ENCODE measurements at places on chromosomes 5 and 9. TPM values are rescaled to one million over a fixed set of nuclear protein-coding genes. Genes with fewer than 3 reads are reported as not detected.

- DNase-seq: no peak
Measured at GRCh38 chr5:108481355-108481931, 99.5 kb upstream of the FBXL17 start.

DNA sequence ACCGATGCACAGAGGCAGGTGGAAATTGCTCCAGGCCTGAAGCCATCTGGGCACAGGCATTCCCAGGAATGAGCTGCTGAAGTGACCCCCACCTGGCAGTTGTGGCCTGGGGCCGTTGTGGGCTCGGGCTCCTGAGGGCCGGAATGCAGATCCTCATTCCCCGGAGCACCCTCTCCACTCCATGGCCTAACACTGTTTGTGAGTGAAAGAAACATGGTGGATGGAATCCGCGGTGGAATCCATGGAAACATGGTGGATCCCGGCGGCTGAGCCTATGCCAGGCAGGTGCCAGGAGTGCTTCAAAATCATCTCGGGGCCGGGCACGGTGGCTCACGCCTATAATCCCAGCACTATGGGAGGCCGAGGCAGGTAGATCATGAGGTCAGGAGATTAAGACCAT is 3.6 kb upstream of the SARDH start:
- DNase-seq: no peak

- no peak for DNase-seq
Measured at GRCh38 chr5:57216714-57217113, 42.9 kb downstream of the GPBP1 start.

Gene CDH10
- total RNA-seq: not detected
